ENCODE measurements at places on chromosomes 13 and 19.
A peak's percentile ranks its signal among the peaks of the same experiment; 100 is the strongest.

GRCh38 chr19:43639519-43640423 is at the start of gene CADM4:
Gene CADM4, minus strand, starts transcription at chr19:43639850. Its CDS starts 60 bp downstream, at chr19:43639790.
- ATAC-seq, result peak; percentile 83

DNA sequence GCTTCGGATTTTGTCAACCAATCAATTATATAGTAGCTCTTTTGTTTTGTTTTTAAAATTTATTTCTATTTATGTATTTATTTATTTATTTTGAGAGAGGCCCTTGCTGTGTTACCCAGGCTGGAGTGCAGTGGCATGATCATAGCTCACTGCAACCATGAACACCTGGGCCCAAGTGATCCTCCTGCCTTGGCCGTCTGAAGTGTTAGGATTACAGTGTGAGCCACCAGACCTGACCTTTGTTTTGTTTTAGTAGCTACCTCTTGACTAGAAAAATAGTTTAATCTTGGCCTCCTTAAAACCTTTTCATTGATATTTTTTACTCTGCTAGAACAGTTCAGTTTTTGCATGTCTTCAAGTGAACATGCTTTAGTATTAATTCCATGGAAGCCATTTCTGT is 15.1 kb downstream of the GARRE1 start:
- ATAC-seq, result no peak

GRCh38 chr13:100522618-100523309 is 65.8 kb downstream of the GGACT start:
- no peak for ATAC-seq

GRCh38 chr13:73608711-73609485 is 525.3 kb downstream of the KLF12 start:
- ATAC-seq, result no peak

DNA sequence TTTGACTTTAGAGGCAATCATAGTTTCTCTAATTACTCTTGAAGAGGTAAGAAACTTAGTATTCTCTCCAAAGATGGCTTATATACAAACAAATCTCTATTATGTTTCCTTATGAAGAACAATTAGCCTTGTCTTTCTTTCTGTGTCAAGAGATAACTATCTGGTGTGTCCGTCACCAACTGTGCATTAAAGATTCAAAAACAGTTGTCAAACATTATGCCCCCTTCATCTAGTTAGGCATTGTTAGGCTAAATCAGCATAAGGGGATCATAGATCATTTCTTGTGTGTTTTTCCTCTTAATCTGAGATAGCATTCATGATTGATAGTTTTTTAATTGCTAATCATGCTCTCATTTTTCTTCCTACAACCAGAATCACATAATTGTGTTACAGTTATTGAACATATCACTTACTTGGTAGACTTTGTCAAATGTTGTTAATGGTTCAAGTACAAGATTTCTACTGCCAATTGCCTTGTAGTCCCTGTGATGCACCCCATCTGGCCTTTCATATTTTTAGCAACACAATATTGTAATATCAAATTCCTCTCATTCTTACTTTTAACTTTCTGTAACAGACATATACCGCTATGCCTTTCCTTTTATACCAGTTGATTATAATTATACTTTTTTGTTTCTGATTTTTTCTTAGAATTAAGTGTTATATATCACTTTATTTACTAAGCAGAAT is 612.7 kb downstream of the SLITRK6 start:
- no peak for ATAC-seq

DNA sequence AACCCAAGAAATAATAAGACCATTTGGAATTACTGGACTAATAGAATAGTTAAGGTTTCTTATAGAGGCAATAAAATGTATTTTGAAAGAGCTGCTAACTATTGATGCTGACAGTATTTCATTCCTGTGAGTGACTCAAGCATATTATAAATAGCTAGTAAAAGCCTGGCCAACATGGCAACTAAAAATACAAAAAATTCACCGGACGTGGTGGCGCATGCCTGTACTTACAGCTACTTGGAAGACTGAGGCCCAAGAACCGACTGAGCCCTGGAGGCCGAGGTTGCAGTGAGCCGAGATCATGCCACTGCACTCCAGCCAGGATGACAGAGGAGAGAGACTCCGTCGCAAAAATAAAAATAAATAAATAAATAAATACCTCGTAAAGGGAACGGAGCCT is 5.4 kb upstream of the ICAM3 start:
- ATAC-seq, result no peak

- no peak for ATAC-seq
These were observed 307 bp downstream of the JOSD2 start for GRCh38 chr19:50510700-50511068.

DNA sequence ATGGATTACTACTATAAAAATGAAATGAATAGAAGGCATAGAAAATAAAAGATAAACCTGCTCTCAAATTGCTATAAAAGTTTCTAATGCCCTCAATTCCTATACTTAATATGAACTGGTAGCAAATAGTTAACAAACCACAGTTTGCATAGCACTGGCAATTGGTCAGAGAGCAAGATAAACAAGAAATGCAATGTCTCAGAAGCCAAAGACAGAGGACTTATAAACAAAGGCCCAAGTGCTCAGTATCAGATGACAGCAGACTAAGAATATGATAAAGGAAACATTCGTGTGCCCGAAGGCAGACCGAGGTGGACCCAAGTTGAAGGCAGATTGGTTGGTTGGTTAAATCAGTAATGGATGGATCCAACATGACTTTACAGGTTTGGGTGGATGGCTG is 50.6 kb downstream of the IPO5 start:
- ATAC-seq, result no peak

DNA sequence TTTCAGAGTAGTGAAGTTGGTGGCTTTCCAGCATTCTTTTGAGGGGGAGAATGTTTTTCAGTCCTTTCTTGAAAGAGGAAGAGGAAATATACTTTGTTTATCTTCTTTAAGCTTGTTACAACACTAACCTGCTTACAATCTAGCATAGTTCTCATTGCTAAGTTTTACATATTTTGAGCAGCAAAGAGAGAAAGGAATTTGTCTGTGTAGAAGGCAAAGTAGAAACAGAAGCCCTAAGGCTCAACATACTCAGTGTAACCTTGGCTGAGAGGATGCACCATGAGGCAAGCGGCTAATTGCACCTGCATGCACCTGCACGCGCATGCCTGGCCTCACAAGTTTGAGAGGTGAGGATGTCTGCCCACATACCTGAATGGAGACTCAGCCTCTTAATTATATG is 2.2 kb downstream of the FRY start:
- ATAC-seq, result no peak

DNA sequence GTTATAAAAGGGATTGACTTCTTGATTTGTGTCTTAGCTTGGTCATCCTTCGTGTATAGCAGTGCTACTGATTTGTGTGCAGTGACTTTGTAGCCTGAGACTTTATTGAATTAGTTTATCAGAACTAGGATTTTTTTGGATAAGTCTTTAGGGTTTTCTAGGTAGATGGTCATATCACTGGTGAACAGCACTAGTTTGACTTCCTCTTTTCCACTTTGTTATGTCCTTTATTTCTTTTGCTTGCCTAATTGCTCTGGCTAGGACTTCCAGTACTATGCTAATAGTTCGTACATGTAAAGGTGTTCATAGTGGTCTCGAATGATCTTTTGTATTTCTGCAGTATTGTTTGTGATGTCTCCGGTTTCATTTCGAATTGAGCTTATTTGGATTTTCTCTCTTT is 145.4 kb downstream of the DNAJC3 start:
- ATAC-seq, result no peak

- ATAC-seq, result no peak
These were observed 2.4 kb downstream of the TIMM13 start for GRCh38 chr19:2424686-2425621.

DNA sequence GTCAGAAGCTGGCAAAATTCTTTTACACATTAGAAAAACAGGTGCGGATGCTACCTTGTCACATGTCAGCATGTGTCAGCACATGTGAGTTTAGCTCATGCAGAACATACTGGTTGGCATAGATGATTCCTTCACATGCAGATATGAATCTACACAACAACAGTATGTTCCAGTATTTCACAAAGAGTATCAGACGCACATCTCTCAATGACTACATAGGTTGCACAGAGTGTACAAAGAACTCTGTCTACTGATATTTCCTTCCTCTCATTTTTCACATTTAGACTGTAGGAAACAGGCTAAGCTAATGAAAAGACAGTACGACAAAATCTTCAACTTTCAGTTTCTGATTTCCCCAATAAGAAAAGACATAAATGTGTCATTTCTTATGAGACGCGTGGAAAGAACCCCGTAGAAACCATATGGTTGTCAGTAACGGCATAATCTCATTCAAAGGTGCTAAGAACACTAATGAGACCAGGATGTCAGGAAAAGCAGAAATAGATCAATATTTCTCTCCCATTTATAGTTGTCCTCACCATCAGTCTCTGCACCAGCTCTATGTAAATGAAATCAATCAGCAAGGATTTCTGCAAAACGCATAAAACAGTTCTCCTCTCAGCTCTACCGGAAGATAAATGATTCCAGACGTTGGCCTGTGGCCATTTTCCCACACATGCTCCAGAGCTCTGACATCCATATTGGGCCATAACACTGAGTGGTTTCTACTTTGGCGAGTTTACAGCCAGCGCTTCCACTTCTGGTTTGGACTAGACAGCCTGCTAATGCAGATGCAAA is 81.2 kb downstream of the STARD13 start:
- peak; percentile 74 for ATAC-seq

DNA sequence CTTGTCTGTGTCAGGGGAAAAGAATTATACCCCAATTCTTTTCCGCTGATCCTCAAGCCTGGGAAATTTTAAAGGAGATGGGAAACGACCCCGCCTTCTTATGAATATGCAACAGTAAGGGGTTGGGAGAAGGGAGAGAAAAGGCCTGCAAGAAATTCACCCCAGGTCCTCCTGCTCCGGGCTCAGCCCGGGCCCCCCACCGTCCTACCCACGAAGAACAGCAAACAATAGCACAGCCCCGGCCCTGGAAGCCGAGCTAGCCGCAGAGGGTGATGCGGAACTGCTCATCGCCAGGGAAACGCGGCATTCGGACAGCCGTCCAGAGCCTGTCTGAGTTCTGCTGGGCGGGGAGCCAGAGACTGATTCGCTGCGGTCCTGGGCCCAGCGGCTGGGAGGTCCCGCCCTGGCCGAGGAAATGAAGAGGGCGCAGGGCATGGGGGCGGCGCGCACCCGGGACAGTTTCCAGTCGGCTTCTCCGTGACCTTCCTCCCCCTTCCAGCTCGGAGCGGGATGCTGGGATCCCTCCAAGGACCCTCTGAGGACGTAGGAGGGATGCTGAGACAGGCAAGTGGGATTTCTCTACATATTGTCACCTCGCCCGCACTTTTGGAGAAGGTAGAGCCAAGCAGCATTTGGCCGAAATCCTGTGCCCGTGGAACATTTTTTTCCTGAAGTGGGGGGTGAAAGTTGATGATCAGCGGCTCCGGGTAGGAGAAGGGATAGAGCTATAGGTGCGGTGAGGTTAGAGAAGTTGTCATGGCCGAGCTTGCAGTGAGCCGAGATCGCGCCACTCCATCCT is 82.3 kb upstream of the C1QTNF9B start:
- ATAC-seq, result peak; percentile 82

All from gastroesophageal sphincter (tissue), 4 donors.